ENCODE measurements at places on chromosomes 13 and 19.

GRCh38 chr19:33427801-33428626 is 54.5 kb downstream of the CEBPG start:
- DNase-seq: no peak

GRCh38 chr13:39499604-39500003 is 103.4 kb downstream of the LHFPL6 start:
- DNase-seq: no peak

- no peak for DNase-seq
Observed at GRCh38 chr13:90591260-90591926, 756.1 kb upstream of the MIR17HG start.

GRCh38 chr19:11208561-11209471 is 11.5 kb upstream of the KANK2 start:
- no peak for DNase-seq

DNA sequence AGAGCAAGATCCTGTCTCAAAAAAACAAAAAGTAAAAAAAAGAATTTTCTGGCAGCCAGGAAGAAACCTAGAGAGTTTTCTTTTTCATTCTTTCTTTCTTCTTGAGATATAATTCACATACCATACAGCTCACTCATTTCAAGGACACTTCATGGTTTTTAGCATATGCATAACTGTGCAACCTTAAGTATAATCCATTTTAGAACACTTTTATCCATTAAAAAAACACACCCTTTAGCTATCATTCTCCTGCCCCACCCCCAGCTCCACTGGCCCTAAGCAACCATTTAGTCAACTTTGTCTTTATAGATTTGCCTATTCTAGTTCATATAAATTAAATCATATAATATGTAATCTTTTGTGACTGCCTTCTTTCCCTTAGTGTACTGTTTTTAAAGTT is 8.1 kb upstream of the IPO5 start:
- DNase-seq: no peak

DNA sequence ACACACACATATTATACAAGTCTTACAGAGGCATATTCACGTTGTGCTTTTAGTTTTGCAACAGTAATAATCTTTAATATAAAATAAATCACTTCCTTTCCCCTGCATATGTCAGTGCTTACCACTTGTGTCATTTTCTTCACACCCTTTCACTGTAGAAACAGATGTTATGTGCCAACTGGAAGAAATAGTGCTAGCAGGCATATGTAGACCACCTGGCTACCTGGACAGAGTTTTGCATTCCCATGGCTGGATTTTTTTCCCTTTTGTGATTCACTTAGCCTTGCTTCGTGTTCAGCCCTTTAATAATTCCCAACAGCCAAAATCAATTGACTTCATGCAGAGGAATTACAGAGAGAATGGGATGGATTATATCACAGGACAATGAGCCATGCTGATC is 399.1 kb upstream of the SPRY2 start:
- DNase-seq: no peak

Data from dorsolateral prefrontal cortex (tissue), 122 donors.